ENCODE measurements at places on chromosomes 5 and 9.
A peak's percentile ranks its signal among the peaks of the same experiment; 100 is the strongest.

GRCh38 chr5:158414333-158414762, 555.4 kb upstream of the CLINT1 start:
- DNase-seq = no peak

GRCh38 chr5:94691949-94692348, 73.5 kb downstream of the SLF1 start:
- no peak for DNase-seq

- no peak for DNase-seq
Observed at GRCh38 chr5:122424132-122424531, 112.1 kb downstream of the SNCAIP start.

DNA sequence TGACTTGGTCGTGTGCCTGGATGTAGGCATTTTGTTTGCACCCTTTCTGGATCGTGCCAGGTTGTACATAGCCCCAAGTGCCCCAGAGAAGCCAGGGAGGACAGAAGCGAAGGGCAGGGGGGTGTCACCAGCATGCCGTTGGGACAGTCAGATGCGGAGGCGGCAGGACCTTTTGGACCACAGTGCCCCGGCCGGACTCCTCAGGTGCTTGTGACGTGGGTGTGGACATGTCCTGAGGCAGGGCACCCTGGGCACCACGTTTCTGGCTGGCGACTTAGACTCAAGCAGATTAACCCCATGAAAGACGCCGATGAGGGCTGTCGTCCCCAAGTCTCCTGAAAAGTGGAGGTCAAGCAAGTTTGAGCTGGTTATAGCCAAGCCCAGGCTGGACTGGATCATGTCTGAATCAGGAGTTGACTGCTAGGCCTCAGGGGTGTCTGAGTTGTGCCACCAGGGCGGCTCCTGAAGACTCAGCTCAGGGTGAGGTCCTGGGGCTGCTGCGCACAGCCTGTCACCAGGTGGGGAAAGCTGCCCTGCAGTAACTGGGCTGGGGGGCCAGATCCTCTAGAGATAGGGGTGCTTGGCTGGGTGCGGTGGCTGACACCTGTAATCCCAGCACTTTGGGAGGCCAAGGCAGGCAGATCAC, 42.0 kb downstream of the HABP4 start:
- DNase-seq = no peak

- DNase-seq = no peak
Observed at GRCh38 chr5:31924005-31924404, 250.1 kb downstream of the GOLPH3 start.

GRCh38 chr5:125746917-125747316, 676.3 kb upstream of the GRAMD2B start:
- no peak for DNase-seq

DNA sequence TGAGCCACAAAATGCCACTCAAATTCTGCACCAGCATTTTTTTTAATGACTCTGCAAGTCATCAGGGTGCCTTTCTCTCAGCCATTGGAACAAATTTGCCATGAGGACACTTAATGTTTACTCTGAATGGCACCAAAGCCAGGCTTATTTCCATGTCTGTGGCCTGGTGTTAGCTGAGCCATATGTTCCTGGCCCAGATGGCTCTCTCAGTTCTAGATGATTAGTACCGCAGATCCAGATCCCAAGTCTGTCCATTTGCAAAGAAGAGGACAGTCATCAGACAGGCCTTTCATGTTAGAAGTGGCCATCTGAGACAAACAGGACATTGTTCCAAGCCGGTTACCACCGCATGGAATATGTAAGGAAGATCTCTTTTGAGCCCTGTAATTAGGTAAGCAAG, 70.3 kb downstream of the INSYN2B start:
- DNase-seq = no peak

DNA sequence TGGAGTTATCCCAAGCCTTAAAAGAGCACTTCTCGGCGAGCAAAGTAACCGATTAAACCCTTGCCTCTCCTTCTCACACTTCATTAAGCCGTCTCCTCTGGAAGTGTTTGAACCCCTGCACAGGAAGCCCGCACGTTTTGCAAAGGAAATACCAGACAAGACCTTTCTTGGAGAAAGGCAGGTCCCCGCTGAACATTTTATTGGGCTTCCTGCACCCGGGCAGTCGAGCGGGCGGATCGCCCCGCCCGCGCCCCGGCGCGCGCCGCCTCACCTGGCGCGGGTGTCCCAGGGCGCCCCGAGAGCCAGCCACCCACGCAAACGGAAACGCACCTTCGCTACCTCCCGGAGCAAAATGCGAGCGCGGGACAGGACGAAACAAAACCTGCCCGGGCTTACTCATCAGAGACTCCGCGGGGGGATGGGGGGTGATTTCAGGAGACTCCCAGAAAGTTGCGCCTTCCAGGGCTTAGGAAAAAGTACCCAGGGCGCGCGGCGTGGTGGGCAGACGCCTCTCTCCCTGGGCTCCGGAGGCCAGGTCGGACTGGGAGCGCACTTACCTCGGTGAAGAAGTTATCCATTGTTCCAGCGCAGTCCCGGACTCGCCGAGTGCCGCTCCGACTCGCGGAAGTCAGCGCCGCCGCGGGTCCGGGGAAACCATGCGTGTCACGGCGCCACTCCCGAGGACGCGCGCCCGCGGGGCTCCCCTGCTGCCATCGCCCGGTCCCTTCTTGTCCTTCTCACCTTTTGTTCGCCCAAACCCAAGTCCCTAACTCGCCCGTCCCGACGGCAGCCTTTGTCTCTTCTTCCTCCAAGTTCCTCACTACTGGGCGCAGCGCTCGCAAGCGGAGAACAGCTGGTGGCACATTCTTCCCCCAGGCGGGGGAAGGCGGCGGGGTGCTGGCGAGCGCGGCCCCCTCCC, 598 bp downstream of the MYO10 start:
- no peak for DNase-seq

GRCh38 chr5:175640106-175640775, 17.6 kb upstream of the HRH2 start:
- DNase-seq = no peak

- no peak for DNase-seq
Observed at GRCh38 chr5:149007174-149007573, 55.7 kb downstream of the SH3TC2 start.

DNA sequence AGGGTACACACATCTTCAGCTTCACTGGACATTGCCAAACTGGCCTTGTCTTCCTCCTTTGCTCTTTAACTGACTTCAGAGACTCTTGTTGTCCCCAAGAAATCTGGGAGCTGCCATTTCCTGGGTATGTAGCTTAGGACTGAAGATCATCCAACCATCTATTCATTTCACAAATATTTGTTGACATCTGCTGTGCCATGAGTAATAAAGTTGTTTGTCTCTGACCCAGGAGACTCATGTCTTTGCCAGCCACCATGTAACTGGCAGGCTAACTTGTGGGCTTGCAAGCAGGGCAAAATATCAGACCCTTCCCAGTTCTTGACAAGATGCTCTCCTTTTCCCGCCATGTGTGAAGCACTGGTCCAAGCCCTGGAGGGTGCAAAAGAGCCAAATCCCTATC, 17.1 kb upstream of the TOR1B start:
- no peak for DNase-seq

DNA sequence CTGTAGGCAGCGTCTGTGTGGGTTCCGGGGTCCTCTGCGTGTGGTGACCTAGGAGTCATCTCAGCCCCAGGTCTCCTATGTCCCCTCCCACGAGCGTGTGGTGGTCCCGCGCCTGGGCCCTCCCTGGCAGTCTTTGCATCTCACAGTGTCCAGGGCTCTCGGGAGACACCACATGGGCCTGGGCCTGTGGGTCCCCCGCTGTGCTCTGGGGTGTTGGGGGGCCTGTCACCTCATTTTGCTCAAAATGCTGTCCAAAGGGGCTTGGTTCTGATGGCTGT, 27.1 kb downstream of the CEP72 start:
- no peak for DNase-seq

GRCh38 chr5:128644863-128645262, 106.8 kb upstream of the FBN2 start:
- DNase-seq = no peak

- no peak for DNase-seq
Observed at GRCh38 chr5:169325273-169325672, 24.3 kb upstream of the SLIT3 start.

GRCh38 chr9:78118742-78119473, 87.3 kb upstream of the GNAQ start:
- no peak for DNase-seq

DNA sequence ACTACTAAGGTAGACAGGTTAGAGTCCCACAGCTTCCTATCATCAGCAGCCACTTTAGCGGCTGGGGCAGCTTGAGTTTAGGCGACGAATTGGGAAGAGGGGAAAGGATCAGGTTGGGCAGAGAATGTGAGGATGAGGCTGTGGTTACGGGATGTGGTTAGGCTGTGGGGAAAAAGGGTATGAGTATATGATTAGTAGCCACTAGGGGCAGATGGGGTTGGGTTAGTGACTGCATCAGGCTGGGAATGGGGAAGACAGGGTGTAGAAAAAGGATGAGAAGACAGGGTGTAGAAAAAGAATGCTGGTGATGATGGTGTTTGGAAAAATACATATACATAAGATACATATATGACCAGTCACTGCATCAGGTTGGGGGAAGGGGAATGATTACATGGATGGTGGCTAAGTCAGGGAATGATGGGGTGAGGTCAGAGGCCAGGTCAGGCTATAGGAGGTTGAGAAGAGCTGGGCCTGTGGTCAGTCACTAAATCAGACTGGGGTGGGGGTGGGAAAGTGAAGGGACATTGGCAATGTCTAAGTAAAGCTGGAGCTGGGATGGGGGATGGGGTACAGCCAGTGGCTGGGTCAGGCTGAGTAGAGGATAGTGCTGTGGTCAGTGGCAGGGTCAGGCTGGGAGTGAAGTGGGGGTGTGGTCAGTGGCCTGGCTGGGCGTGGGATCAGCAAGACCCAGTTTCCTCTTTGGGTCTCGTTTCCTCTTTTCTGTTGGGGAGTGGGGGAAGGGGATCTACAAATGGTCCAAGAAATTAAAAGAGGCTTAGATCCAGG, 2.1 kb downstream of the TLN1 start:
- no peak for DNase-seq

DNA sequence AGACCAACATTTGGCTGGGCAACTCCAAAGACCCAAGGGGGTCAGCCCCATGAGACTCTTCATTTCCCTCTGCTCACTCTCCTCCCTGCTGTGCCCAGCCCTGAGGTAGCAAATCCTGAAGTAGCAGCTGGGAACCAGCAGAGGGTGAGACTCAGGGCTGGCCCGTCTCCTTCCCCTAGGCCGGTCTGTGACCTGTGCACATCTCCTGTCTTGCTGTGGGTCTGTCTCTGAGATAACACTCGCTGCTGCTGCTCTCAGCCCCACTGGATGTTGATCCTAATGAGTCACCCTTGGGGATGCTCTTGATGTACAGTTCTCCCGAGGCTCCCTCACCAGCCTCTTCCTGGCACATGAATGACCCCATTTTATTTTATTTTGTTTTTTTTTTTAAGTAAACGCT, 7.3 kb upstream of the OR2V1 start:
- no peak for DNase-seq

GRCh38 chr5:82277613-82277986, 554 bp downstream of the RPS23 start:
- DNase-seq = no peak

DNA sequence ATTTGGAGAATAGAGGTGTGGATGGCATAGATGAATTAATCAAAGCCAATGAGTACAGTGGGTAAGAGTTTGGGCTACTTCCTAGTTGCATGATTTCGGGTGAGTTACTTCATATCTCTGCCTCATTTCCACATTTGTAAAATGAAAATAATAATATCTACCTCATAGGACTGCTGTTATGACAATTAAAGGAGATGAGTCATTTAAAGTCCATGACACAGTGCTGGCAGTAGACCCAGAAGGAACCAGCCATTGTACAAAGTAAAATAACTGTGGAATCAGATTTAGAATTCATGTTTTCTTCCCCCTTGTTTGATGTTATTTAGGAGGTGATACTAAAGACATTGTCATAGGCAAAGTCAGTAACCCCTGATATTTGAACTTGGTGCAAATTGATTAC, 139.5 kb upstream of the SLC27A6 start:
- no peak for DNase-seq

DNA sequence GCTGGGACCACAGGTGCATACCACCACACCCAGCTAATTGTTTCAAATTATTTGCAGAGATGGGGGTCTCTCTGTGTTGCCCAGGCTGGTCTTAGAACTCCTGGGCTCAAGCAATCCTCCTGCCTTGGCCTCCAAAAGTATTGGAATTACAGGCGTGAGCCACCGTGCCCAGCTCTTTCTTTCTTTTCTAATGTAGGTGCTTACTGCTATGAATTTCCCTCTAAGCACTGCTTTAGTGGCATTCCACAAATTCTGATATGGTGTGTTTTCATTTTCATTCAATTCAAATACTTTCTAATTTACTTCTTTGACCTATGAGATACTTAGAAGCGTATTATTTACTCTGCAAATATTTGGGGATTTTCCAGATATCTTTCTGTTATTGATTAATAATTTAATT, 14.9 kb downstream of the HMGXB3 start:
- DNase-seq = no peak

- peak; percentile 30 for DNase-seq
Observed at GRCh38 chr9:93133681-93134014, 403 bp downstream of the NINJ1 start.

DNA sequence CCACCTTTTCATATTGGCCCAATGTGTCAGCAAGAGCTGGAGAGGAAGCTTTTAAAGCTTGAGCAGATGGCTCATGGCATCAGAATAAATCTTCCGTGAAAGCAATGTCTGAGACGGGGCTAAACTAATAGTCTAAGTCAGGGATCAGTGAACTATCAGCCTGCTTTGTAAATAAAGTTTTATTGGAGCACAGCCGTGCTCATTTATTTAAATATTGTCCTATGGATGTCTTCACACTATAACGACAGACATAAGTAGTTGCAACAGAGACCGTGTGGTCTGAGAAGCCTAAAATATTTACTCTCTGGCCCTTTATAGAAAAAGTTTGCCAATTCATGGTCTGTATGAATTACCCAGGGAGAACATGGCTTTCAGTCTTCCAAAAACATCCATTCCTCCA, 85.6 kb upstream of the SLC44A1 start:
- DNase-seq = no peak

DNA sequence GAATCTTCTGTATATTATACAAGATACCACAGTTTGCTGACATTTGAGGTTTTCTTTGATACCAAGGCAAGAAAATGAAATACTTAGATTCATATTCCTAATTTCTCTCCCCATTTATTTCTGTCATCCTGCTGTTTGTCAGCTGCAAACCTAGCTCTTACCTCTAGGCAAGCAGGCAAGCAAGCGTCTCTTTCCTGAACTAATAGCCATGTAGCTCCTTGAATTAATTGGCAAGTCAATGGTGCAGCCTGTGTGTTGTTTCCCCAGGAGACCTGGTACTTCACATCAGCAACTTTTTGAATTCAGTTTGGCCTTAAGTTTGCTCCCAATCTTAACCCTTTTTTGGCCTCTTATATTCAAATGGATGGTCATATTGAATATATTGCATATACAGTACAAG, 573.6 kb upstream of the ARRDC3 start:
- DNase-seq = no peak

DNA sequence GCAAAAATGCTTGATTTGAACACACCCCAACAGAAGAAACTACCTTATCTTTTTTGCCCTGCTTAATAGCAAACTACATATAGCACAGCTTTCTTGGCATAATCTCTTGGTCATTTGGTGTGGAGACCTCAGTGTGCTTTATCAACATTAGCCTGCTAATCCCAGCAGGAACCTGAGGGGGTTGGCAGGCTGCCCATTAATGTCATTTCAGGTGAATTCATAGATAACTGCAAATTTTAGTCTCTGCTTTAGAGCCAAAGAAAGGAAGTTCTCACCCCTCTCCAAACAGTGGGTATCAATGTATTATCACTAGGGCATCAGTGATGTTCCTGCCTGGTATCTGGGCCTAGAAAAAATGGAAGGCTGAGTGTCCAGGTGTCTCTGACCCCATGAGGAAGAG, 489.0 kb downstream of the NTRK2 start:
- DNase-seq = no peak

All from activated T-helper 1 cell treated with anti-CD3 and anti-CD28 coated beads, Interleukin-2, amount 50 U/mL, for 16 hours (primary cell).